ENCODE measurements at places on chromosomes 1 and 21. TPM values are rescaled to one million over a fixed set of nuclear protein-coding genes. Genes with fewer than 3 reads are reported as not detected.

Gene TFAP2E
- 0.57 TPM for total RNA-seq

Gene OPTC
- not detected for total RNA-seq

Gene ST6GALNAC3
- total RNA-seq: 0.61 TPM

Gene SPRR2G
- not detected for total RNA-seq

Gene S100A1
- 0.87 TPM for total RNA-seq

Gene KIF14
- total RNA-seq: 8.2 TPM

Gene FMO1
- not detected for total RNA-seq

Gene AQP10
- total RNA-seq: not detected

Gene ACTL8
- 1.7 TPM for total RNA-seq

Gene TRIM67
- 0.17 TPM for total RNA-seq

Gene POGZ
- total RNA-seq: 21.7 TPM

Gene PAQR6
- 4.6 TPM for total RNA-seq

Gene PRRC2C
- total RNA-seq: 65.5 TPM

Gene HPDL
- 3.8 TPM for total RNA-seq

Gene MAP1LC3C
- total RNA-seq: not detected

Gene IFI16
- 3.0 TPM for total RNA-seq

Gene P3R3URF
- not detected for total RNA-seq

Gene AIM2
- not detected for total RNA-seq

Gene C1QB
- total RNA-seq: not detected

Gene HUNK
- total RNA-seq: 1.4 TPM

Gene ERG
- total RNA-seq: 0.06 TPM

Gene FCGR3B
- total RNA-seq: not detected

Gene ARPC5
- total RNA-seq: 204 TPM

Measured in A549 treated with AZD2906 at 1 μM for 4 hours (cell line).